DMS53 (cell line): ENCODE measurements at places on chromosomes 12 and 14.

DNA sequence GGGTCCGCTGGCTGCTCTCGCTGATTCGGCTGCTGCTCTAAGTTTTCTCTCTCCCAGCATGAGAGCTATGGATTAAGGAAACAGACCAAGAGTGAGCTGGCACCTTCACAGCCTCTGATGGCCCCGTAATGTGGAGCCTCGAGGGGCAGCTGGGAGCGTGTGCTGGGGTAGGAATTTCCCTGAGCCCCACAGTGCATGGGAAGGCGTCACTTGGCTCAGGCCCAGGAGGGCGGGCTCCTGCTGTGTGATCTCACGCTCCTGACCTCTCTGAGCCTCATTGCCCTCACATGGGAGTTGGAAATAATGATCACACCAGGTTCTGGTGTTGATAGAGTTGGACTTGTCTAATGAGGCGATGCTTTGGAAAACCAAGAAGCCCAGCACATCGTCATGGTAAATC lies 238.6 kb upstream of the CRY1 start:
- no peak for DNase-seq

DNA sequence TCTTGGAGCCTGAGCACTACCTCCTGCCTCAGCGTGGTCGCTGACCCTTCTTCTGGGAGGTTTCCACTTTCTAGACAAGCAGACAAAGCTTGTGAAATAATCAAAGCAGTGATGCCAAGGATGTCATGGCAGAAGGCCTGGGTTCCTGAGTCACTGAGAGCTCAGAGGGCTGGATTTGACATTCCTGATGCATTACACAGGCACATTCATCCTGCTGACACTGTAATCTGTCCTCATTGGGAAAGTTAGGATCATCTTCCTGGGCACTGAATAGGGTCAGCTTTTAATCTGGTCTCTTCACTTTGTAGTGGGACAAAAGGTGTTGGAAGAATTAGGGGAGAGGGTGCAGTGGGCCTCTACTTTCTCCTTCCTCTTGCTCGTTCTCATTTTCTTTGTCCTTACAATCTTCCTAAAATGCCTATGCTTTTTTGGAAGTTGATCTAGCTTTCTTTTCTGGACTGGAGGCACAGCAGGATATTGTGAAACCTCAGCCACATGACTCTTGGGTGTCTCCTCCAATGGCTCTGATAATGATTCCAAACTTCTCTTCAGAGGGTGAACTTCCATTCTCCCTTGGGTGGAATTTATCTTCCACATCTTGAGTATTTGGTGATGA lies 29.6 kb downstream of the EEA1 start:
- DNase-seq = peak; percentile 28

DNA sequence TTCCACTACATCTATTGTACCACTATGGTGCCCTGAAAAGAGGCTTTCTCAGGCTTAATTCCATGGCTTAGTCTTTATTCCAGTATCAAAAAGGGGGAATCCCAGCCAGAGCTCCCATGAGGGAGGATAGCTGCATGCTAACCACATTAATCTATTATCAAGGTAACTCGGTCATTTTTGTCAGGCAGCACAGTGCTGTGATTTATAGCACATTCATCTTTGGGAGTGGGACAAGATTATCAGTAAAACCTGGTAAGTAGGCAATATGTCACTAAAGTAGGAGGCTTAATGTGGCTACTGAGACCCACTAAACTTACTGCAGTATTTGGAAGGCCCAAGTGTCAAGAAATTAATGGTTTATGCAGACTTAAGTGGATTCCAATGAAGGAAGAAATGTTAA lies 58.9 kb downstream of the DAD1 start:
- DNase-seq = no peak

- DNase-seq = peak; percentile 93
These were observed 139.1 kb downstream of the ERC1 start for GRCh38 chr12:1130164-1130563.

- DNase-seq = no peak
These were observed 11.3 kb downstream of the CMKLR1 start for GRCh38 chr12:108327621-108328344.

GRCh38 chr12:11673666-11674461 lies 24.4 kb downstream of the ETV6 start:
- no peak for DNase-seq

GRCh38 chr12:76375470-76375869 lies 27.3 kb upstream of the BBS10 start:
- DNase-seq = peak; percentile 22

DNA sequence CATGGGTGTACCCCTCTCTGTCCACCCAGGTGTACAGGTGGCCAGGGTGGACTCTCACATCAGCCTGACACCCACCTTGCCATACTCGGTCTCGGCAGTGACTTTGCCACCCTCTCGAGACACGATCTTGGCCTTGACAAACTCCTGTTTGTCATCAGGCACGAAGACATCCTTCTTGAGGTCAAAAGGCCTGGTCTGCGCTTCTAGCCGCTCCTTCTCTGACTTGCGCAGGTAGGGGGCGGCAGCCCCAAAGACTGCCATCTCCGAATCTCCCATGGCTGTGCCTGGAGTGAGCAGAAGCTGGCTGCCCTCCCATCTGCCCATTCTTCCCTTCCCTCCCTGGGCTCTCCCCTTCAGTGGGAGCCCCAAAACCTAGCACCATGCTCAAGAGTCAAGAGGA lies 2.0 kb downstream of the MYH7 start:
- no peak for DNase-seq

- no peak for DNase-seq
These were observed 246.3 kb downstream of the NUAK1 start for GRCh38 chr12:105892362-105892910.

DNA sequence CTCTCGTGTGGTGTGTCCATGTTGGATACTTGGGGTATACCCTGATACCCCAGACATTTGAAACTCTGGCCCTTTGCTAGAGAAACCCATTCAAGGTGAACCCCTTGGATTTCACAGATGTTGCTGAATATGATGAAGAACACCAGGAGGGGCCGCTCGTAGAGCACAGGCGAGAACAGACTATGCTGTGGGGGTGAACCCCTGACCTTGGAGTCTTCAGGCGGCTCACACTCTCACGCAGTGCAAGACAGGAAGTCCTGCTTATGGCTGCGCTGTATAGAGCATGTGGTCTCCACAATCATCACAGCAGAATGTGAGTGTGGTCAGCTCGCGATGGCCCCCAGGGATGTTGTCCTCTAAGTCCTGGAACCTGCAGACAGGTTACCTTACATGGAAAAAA lies 60.4 kb downstream of the SLC15A4 start:
- no peak for DNase-seq

DNA sequence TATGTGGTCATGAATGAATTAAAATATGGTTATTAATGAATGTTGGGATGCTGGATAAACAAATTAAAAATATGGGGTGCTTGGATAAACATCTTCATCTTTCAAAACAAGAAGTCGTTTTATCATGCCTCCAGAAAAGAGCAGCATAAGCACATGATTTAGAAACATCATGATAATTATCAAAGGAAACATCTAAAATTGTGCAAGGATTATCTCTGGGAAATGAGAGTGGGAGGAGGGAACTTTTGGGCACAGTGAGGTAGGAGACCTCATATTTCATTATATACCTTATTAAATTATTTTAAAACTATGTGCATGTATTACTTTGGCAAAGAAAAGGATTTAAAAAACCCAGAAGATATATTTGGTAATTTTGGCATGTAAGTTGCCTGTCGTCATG lies 8.9 kb downstream of the C3AR1 start:
- DNase-seq = no peak

- no peak for DNase-seq
These were observed 99.0 kb upstream of the SSTR1 start for GRCh38 chr14:38108681-38109080.

GRCh38 chr12:65474831-65475230 lies 196.3 kb downstream of the MSRB3 start:
- no peak for DNase-seq

DNA sequence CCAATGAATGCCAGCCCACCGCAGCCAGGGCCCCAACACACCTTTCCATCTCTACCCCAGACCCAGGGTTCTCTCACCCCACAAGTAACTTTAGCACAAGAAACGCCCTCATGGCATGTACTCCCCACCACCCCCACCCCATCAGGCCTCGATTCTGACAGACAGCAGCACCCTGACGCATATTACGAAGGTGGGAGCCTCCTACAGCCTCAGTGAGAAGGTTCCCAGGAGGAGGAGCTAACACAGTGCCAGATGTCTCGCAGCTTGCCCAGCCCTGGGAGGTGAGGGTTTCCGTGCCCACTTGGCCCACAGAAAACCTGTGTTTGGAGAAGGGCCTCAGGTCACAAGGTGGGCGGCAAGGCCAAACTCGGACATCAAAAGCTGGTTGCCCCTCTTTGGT lies 32.4 kb downstream of the CCDC88C start:
- DNase-seq = no peak

GRCh38 chr14:71397371-71397770 lies 490.1 kb downstream of the PCNX1 start:
- DNase-seq = no peak

DNA sequence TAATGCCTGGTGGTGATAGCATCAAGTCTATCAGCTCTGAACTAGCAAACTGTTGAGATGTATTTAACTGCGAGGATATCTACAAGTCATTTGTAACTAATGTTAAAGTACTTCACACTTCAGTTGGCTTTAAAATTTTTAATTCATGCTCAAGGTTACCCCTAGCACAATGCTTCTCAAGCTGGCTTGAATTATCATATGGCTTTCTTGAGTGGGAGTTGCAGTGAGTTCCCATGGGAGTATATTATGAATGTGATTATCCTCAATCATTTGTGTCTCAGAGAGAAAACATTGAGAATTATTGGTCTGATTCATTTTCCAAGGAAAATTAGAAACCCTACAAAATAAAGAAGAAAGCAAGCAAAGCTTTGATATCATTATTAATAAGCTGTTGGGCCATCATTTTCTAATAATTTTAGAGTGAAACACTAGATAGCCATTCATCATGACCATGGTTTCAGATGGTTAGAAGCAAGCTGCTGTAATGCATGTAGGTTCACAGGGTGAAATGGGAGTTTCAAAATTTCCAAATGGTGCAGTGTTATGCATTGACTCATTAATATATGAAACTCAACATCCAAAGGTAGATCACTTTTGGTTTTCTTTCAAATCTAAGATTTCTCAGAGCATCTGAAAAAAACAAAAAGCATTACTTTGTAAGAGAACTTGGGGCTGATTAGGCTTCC lies 11.8 kb upstream of the KRAS start:
- no peak for DNase-seq

GRCh38 chr12:40106655-40107054 lies 774 bp upstream of the SLC2A13 start:
- DNase-seq = peak; percentile 72

- DNase-seq = peak; percentile 100
These were observed 19.0 kb downstream of the SSH1 start for GRCh38 chr12:108838194-108839017.

GRCh38 chr12:42643881-42644579 lies 54.5 kb upstream of the PRICKLE1 start:
- DNase-seq = no peak

DNA sequence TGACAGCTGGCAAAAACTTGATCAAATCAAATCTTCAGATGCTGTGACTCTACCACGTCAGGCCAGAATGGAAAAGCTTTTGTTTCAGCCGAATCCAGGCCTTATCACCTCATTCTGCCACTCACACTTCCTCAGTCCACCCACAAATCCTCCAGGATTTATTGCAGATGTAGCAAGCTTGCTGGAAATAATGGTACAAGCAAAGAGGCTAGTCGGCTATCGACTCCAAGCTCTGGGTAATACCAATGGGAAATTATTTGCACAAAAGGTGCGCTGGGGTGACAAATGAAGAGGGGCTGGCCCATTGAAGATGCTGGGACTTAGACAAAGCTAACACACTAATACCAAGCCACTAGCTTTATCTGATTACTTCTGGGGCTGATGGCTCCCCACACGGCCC lies 250.5 kb downstream of the ASCL1 start:
- no peak for DNase-seq

- DNase-seq = no peak
These were observed 623.4 kb downstream of the DIO2 start for GRCh38 chr14:79587875-79588274.

- no peak for DNase-seq
These were observed 46.8 kb downstream of the VWF start for GRCh38 chr12:6077692-6078083.

- no peak for DNase-seq
These were observed 496.1 kb downstream of the BCL11B start for GRCh38 chr14:98775892-98776291.

DNA sequence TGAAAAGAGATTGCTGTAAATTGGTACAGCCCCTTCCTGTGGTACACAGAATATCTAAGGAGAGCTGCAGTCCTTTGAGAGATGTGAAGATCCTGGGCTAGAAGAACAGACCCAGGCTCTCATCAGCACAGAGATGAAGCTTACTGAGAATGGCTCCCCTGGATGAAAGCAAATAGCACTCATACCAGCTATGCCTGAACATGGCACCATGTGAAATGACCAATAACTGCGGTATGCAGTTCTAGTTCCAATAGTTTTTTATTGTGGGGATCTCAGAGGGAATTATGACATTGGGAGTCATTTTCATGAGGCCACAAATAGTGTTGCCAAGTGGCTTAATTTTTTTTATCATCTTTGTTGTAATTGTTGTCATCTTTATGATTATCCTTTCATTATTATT lies 15.4 kb upstream of the TRHDE start:
- no peak for DNase-seq

- no peak for DNase-seq
These were observed 12.9 kb downstream of the MDGA2 start for GRCh38 chr14:47662466-47662865.

- DNase-seq = no peak
These were observed 12.8 kb downstream of the BAG5 start for GRCh38 chr14:103549361-103550311.

DNA sequence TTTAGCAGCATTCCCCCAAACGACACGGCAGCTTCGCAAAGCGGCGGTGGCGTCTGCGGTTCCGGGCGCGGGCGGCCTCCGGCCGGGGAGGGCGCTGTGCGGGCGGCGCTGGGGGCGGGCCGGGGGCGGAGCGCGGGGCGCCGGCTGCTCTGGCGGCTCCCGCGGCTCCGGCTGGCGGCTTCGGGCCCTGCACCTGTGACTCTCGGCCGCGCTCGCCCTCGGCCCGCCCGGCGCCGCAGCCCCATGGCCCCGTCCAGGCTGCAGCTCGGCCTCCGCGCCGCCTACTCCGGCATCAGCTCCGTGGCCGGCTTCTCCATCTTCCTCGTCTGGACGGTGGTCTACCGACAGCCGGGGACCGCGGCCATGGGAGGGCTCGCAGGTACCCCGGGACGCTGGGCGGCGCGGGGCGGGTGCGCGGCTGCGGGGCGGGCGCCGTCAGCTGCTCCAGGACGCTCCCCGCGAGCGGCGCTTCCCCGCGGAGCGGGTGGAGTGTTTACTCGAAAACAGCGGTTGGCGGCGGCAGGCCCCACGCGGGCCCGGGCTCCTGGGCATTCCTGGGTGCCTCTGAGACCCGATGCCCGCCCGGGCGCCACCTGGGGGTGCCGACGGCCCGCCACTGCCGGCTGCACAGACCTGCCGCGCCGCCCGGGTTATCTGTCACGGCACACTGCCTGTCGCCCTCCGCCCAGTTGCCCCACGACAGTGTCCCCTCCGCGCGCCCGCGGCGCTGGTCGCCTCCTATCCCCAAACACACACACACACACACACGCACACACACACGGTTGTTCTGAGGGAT lies at the start of gene SLC48A1:
Gene SLC48A1, plus strand, starts transcription at position 177 of the 796 bp plus-strand sequence. Its CDS starts 67 bp downstream, at position 244.
- peak; percentile 98 for DNase-seq
